ENCODE measurements at places on chromosomes 16 and 17.

GRCh38 chr17:339193-340061 lies 13.2 kb downstream of the RPH3AL start:
- DNase-seq = no peak

DNA sequence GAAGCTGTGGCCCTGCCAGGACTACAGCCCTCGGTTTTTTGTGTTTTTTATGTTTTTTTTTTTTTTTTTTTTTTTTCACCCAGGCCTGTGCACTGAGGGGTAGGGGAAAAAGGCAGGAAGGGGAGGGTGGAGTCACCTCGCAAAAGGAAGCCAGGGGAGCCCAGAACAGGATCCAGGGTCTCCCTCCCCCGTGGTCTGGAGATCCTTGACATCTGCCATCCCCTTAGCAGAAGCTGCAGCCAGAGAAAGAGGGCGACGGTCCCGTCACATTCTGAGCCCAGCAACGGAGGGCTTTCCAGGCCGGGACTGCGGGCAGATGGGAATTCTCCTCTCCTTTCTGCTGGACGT lies 29.1 kb upstream of the PHOSPHO1 start:
- no peak for DNase-seq

GRCh38 chr16:19817875-19818274 lies 66.8 kb downstream of the GPRC5B start:
- no peak for DNase-seq

GRCh38 chr17:51355441-51356410 lies 95.4 kb downstream of the UTP18 start:
- no peak for DNase-seq

DNA sequence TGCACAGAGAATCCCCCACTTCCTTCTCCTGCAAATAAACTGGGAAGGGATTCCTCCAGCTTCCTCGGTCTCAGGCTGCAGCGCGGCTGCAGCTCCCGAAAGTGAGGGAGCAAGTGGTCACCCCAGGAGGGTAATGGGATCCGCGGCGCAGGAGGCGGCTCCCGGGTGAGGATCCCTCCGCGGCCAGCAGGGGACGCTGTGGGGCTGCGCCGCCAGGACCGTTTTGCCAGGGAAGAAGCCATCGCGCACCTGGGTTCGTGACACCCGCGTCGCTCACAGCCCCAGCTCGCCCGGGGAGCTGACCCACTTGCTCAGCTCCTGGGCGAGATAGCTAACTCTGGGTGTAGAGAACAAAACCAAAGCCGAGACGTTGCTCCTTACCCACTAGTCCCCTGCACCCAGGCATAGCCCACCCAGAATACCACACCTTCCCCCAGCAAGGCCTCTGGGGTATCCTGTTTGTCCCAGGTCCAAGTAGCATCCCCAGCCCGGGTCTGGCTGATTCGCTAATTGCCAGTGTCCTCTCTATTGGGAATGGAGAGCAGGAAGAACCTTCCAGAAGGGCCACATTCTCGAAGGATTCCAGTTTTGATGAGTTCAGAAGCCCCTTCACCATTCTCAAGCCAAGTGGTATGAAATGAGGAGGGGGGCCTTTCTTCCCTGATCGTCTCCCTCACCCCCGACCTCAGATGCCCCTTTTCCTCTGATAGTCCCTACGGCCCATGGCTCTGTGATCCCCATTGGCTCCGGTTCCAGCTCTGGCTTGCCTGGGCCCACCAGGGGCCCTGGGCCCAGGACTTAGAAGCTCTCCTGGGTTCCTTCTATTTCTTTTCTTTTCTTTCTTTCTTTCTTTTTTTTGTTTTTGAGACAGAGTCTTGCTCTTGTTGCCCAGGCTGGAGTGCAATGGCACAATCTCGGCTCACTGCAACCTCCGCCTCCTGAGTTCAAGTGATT lies 14.1 kb downstream of the CYGB start:
- peak; percentile 85 for DNase-seq

DNA sequence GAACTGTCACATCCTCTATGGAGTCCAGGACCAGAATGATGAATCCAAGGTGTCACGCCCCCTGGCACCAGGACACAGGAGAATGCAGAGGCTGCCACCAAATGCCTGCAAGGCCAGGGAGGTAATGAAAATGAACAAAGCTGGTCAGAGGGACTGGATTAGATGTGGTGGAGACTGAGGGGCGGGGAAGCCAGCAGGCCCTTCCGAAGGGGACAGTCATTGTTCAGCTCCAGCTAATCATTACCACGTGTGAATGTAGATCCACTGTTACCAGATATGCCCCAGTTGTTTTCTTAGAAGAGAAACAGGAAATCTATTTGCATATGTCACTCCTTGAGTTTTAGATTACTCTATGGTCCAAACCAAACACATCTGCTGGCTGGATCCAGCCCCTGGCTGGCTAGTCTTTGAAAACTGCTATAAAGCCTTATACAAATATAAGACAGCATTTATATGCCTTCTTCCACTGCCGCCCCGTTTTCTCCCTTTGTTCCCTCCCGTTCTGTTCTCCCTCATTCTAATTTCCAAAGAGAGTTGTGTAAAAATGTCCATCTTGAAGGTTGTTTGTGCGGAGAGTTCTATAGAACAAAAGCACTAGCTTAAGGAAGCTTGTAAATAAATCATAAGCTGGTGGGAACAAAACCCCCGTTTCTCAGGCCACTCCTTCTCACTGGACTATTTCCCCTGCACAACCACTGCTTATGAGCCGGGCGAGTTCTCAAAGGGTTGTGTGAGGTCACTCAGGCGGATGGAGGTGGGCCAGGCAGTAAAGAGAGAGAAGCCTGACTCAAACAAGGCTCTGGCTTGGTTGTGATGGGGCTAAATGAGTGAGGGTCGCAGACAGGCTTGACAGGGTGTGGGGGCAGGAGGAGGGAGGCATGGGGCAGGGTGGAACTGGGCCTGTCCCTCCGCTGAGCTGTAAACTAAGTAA lies 14.2 kb downstream of the CRYM start:
- no peak for DNase-seq

DNA sequence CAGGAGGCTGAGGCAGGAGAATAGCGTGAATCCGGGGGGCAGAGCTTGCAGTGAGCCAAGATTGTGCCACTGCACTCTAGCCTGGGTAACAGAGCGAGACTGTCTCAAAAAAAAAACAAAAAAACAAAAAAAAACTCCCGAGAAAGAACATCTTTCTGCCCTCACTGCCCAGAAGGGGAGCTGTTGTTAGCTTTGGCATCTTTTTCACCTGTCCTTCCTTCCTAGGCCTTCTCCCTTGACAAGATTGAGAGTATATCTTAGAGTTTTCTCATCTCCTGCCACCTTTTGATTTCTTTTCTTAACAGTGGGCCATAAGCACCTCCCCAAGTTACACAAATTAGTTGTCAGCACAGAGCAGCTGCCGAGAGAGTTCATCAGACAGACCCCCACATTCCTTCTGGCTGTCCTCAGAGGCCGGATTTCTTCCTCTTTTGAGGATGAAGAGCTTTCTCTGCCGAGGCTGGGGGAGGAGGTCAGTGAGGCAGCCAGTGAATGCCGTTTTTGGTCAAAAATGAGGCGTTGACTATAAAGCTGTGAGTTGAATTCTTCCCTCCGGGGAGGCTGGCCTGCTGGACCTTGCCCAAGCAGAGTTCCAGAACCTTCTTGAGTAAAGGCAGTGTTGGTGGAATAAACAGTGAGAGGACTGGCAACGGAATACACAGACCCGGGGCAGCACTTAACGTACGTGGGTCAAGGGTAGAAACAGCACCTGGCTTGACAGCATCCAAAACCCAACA lies 127.0 kb downstream of the ABCC6 start:
- no peak for DNase-seq

DNA sequence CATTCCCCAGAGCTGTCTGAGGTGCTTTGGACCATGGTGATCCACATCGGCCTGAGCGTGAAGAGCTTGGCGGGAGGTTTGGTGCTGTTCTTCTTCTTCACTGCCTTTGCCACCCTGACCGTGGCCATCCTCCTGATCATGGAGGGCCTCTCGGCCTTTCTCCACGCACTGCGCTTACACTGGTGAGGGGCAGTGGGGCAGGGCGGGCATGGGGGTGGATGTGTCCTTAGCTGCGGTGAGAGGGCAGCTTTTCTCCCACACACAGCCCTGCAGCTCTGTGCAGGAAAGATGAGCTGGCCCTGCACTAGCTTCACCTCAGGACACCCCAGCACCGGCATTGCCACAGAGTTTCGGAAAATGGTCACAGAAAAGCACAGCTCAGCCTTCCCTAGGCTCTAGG lies 21.8 kb upstream of the NAGLU start:
- DNase-seq = no peak

DNA sequence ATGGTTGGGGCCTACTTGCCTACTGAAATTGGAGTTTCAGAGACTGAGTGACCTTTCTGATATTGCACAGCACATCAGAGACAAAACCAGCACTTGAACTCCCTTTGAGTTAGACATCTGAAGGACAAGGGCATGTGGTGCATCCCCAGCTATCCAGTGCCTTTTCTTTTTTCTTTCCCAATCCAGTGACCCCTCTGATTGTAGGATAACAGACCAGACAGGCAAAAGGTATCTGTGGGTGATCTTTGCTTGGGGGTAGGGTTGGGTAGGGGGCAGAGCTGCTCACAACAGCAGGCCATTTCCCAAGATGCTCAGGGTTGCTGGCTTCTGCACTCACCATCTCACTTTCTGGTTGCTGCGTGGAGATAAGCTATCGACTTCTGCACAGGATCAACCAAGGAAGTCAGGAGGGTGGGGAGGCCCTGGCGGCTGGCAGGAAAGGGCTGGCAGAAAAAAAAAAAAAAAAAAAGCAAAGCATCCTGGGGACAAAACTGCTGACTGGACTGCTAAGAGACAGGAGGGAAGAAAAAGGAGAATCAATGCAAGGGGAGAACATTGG lies 42.2 kb downstream of the HOXB1 start:
- no peak for DNase-seq

DNA sequence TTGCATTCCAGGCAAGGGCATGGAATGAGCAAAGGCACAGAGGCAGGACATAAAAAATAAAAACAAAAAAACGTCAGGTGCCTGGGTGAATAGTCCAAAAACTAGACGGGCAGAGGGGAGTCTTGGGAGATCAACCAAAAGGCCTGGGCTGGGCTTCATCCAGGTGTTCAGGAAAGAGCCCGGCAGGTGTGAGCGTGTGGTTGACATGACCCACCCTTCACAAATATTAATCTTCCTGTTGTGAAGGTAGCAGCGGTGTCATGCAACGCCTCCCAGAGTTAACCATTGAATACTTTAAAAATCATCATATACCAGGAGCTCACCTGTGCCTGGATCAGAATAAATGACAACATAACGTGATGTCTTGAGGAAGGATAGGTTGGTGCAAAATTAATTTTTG lies 90.6 kb downstream of the USP22 start:
- DNase-seq = no peak

- no peak for DNase-seq
Observed at GRCh38 chr16:12907670-12908233, 6.4 kb downstream of the SHISA9 start.

DNA sequence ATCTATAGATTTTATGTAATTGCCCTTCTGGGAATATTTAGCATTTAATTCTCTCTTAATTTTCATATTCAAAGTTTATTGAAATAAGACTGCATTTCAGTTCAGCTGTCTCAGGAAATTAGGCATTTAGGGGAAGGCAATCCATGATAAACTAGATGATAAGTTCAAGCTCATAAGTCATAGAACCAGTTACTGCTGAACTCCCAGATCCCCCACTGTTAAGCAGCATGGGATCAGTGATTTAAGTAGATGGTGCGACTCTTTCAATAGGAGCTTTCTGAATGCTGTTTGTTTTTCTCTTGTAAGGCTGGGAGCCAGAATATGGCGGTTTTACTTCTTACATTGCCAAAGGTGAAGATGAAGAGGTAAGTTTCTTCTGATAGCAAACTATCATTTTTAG lies 23.8 kb downstream of the OGFOD1 start:
- no peak for DNase-seq

GRCh38 chr16:17386229-17386628 lies 84.5 kb downstream of the XYLT1 start:
- no peak for DNase-seq

DNA sequence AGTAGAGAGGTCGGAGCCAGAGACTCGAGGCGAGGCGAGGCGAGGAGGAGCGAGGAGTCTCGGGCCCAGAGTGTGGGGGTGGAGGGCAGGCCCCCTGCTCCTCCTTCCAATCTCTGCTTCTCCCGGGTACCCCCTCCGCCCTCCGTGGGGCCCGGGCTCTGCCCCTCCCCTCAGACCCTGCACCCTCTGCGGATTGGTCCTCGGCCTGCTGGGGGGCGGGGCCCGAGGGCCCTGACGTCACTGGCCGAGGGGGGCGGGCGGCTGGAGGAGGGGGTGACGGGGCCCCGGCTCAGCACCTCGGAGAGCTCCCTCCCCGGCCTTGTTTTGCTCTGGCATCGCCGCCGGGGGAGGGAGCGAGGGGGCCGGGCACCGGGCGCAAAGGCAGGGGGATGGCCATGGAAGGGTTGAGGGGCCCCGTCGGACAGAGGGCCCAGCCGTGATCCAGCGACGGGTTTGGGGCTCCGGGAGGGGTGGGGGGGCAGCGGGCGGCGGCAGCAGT lies at the start of gene RUNDC3A:
RUNDC3A (plus strand) TSS at position 282 of the 499 bp plus-strand sequence. CDS start 232 bp downstream, outside the sequence.
- DNase-seq = peak; percentile 90

DNA sequence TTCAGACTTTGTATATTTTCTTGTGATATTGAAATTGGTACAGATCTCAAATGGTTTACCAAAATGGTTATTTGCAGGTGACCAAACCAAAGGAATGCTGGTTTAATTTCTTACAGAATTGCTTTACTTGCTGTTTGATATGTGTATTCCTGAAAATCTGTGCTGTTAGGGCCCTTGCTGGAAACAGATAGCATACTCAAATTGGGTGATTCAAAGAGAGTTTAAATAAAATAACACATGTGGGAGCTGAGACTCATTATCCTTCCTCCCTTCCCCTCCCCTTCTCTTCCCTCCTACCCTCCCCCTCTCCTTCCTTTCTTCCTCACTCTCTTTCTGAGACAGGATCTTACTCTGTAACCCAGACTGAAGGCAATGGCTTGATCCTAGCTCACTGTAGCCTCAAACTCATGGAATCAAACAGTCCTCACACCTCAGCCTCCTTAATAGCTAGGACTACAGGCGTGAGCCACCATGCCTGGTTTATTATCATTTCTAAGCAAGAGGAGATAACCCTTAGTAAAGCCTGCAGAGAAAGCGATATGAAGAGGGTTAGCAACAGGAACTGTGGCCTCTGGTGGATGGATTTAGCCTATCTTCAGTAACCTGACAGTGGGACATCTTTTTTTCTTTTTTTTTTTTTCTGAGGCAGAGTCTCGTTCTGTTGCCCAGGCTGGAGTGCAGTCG lies 141.9 kb downstream of the BCAS3 start:
- no peak for DNase-seq

- DNase-seq = no peak
Observed at GRCh38 chr16:73019457-73020362, 28.2 kb downstream of the ZFHX3 start.

DNA sequence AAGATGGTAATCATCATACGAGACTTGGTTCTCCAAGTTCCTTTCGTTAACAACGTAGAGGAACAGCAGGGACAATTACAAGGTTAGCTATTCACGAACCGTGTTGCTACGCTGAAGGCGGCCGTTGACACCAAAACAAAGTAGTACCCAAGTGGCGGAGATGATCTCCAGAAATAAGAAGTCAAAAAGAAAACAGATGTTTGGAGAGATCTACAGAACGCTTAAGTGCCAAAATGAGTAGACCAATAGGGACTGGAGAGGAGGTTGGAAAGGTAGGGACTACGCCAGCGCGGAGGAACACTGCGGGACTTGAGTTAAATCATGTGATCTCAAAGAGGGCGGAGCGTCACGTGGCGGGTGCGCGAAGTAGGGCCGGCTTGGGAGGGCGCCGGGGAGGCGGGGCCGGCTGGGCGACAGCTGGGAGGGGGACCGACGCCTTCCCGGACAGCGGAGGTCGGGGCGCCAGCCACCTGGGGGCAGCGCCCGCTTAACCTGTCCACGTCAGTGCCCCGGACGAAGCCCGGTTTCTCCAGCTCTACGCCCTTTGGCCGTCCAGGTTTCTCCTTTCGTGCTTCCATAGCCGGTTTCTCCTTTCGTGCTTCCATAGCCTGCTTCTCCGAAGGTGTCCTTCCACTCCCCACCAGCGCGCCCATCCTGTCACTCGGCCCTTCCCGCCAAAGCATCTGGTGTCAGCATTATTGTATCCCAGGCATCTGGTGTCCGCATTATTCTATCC lies 636 bp upstream of the GABARAP start:
- peak; percentile 94 for DNase-seq
